ENCODE measurements at places on chromosomes 7 and 10.
A peak's percentile ranks its signal among the peaks of the same experiment; 100 is the strongest.

DNA sequence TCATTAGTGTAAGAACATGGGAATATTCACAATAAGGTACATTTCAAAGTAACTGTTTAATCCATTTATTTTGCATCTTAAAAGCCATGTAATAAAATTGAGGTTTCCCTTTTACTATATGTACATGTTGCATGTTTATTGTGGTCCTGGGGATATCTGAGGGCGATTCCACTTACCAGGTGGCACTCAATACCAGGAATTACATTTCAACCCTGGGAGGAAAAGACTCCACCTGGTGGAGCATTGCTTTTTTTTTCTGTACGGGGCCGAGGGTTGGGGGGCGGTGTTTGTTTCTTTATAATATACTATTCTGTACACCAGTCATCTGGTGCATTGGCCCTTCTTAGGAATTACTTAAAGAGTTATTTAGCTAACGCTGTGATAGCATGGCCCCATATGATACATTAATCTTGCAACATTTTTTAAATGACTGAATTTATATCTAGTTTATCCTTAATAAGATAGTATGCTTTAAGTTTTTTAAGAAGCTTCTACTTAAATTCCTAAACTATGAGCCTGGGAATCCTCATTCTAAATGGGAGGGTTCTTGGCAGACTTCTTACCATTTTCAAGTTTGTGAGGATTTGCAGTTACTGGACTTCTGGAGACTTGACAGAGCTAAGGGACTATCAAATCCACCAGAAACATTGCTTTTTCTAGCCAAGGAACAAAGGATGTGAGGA lies 7.2 kb upstream of the HGF start:
- no peak for DNase-seq

- DNase-seq: no peak
Observed at GRCh38 chr7:45978731-45979211, 57.7 kb upstream of the IGFBP3 start.

GRCh38 chr10:133516057-133516456 lies 11.1 kb upstream of the CYP2E1 start:
- no peak for DNase-seq

GRCh38 chr7:36217961-36218284 lies 64.9 kb downstream of the EEPD1 start:
- DNase-seq: no peak

- no peak for DNase-seq
Observed at GRCh38 chr7:18721429-18721828, 225.9 kb downstream of the HDAC9 start.

GRCh38 chr7:33395340-33395739 lies 266.0 kb downstream of the BBS9 start:
- peak; percentile 48 for DNase-seq

GRCh38 chr10:103125323-103126267 lies 67.5 kb downstream of the NT5C2 start:
- DNase-seq: no peak

GRCh38 chr7:50792342-50793119 lies 9.8 kb upstream of the GRB10 start:
- no peak for DNase-seq

DNA sequence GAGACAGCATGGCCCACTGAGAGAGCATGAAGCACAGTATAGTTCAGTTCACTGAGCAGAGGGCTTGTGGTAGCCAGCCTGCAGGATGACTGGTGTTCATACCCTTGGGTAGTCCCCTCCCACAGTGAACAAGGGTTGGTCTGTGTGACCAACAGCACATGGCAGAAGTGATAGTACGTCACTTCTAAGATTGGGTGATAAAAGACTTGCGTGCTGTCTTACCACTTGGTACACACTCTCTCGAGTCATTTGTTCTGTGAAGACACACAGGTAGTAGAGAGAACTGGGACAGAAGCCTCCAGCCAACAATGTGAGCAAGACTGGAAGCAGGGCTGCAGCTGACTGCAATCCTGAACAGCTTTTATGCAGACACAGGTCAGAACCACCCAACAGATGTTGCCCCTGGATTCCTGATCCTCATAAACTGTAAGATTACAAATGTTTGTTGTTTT lies 14.6 kb downstream of the EPC1 start:
- DNase-seq: no peak

DNA sequence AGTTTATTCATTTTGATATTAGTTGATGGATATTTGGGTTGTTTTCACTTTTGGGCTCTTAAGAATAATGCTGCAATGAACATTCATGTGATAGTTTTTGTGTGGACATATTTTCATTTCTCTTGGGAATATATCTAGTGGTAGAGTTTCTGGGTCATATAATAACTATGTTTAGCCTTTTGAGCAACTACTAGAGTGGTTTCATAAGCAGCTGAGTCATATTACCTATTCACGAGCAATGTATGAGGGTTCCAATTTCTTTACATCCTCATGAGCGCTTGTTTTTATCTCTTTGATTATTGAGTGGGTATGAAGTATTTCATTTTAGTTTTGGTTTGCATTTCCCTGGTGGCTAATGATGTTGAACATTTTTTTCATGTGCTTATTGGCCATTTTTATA lies 182.6 kb downstream of the PON1 start:
- DNase-seq: no peak

DNA sequence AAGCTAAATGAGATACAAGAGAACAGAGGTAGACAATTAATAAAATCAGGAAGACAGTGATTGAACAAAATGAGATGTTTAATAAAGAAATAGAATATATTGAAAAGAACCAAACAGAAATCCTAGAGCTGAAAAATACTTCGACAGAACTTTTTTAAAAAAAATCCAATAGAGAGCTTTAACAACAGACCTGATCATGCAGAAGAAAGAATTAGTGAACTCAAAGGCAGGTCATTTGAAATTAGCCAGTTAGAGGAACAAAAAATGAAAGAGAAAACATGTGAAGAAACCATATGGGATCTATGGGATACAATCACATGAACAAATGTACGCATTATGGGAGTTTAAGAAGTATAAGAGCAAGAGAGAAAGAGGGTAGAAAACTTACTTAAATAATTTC lies 37.3 kb upstream of the ADRA2A start:
- DNase-seq: no peak

- no peak for DNase-seq
Observed at GRCh38 chr7:123995617-123996326, 37.1 kb downstream of the TMEM229A start.

- DNase-seq: peak; percentile 49
Observed at GRCh38 chr7:151735186-151735850, 141.6 kb downstream of the PRKAG2 start.

GRCh38 chr10:32376771-32377170 lies 29.8 kb upstream of the EPC1 start:
- DNase-seq: no peak

- no peak for DNase-seq
Observed at GRCh38 chr7:92872701-92873100, 36.3 kb upstream of the CDK6 start.

- DNase-seq: peak; percentile 23
Observed at GRCh38 chr7:131538813-131539179, 17.6 kb downstream of the PODXL start.

- no peak for DNase-seq
Observed at GRCh38 chr10:75428434-75429158, 2.8 kb upstream of the LRMDA start.

DNA sequence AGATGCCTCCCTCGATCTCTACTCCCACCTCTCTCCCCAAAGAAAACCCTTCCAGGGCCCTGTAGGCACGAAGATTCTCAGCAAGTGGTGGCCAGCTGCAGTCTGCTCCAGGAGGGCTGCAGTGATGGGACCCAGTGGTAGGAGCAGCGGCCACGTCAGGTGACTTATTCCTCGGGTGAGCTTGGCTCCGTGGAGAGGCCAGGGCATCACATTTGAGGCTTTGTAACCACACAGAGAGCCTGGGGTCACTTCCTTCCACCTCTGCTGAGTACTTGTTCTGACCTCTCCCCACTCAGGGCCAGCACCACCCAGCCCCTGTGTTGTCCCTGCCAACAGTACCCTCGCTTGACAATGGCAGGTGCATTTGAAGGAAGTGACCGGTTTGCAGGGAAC lies 17.9 kb upstream of the EN2 start:
- DNase-seq: no peak

GRCh38 chr10:104324931-104325330 lies 13.3 kb downstream of the ITPRIP start:
- no peak for DNase-seq

GRCh38 chr7:12013983-12014382 lies 182.0 kb upstream of the THSD7A start:
- no peak for DNase-seq

GRCh38 chr7:22192801-22193200 lies 164.2 kb downstream of the RAPGEF5 start:
- peak; percentile 72 for DNase-seq

DNA sequence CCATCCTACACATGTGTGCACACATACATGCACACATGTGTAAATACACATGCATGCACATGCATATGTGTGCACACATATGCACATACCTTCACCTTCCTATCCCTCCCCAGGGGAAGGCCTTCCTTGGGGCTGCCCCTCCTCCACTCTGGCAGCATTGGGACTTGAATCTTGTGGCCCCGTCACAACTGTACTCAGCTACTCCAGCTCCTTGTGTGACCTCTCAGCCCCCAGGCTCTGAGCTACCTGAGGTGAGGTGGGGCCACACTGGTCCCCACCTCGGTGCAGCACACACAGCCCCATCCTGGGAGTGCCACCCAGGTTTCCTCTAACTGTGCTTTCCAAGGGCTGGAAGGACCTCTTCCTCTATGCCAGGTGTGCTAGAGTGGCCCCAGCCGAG lies 116.0 kb downstream of the LHPP start:
- no peak for DNase-seq

DNA sequence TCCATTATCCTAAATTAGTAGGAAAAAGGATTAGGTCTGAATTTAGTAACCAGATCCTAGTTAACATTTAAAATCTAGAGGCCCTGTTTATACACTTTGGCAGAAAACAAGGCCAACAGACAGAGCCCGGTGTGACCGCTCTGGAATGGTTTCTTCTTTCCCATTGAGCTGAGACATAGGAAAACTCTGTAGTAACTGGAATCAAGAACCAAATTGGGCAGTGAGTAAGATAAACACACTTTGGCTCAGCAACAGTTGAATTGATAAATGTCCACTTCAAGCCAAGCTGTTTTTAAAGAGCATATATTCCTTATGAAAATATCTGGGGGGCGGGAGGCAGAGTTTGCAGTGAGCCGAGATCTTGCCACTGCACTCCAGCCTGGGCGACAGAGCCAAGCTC lies 343.7 kb upstream of the SEMA3A start:
- no peak for DNase-seq

DNA sequence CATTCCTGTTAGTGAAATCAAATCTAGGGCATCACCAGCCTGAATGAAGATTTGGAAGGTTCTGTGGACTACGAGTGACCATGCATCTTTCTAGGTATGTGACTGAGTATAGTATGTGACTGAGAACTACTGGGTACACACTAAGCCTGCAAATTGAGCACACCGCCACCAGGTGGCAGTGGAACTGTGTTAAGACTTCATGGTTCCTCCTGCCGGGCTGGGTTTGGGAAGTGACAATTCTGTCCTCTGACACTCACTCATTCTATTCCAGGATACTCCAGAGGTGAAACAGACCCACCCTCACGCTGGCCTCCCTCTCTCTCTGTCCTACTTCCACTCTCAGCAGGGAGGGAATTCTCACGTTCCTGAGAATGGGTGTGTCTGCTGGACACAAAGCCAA lies 84.0 kb upstream of the TMEM248 start:
- no peak for DNase-seq

GRCh38 chr7:151893405-151893923 lies 16.5 kb upstream of the PRKAG2 start:
- no peak for DNase-seq

- DNase-seq: no peak
Observed at GRCh38 chr10:2619472-2619871, 447.9 kb upstream of the PFKP start.

- DNase-seq: no peak
Observed at GRCh38 chr7:82521906-82522445, 78.4 kb upstream of the CACNA2D1 start.

- no peak for DNase-seq
Observed at GRCh38 chr10:124170631-124171030, 77.2 kb upstream of the CHST15 start.

- no peak for DNase-seq
Observed at GRCh38 chr10:13990392-13990805, 340.3 kb downstream of the FRMD4A start.

DNA sequence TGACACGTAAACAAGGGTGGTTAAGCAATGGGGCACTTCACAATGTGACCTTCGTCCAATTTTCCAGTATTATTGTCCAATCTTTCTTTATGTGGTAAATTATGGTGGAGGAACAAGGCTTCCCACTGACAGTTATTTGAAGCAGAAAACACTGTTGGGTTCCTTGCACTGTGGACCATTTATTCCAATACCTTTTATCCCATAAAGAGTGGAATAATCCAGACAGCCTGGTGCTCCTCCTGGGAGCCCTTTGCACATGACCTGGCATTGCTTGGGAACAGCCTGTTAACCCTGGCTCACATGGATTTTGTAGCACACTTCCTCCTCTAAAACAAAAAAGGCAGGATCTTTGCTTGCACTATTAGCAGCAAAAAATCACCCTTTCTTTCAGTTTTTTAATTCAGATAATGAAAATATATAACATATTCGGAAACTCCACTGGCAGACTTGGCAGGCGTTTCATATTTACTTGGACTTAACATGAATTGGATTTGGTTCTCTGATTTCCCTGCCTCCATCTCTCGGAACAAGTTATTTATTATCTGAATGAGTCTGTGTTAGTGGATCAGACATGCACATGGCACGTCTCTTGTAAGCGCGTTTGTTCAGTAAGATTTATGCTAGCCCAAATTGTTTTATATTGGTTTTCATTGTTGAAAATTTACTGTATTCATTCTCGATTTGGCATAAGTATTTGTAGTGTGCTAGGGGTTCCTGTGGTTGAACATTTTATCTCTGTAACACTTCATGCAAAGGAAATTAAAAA lies 59.3 kb downstream of the BMPER start:
- DNase-seq: no peak

GRCh38 chr10:25068152-25069058 lies 52.0 kb downstream of the THNSL1 start:
- DNase-seq: no peak
